ENCODE measurements at places on chromosomes 7 and 10.

DNA sequence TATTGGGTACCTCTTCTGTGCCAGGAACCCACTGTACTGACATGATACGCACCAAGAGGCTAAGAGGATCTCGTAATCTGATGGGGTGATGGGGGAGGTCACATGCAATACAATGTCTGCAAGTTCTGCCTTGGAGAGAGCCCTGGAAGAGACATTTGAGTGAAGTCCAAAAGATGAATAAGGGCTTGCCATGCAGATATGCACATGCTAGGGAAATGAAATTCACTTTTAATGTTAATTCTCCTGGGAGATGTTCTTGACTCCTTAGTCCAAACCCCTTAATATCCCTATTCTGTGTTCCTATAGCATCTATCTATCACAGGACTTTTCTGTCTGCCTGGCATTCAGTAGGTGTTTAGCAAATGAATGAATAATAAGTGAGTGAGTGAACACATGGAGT is 54.0 kb upstream of the GLCCI1 start:
- no peak for DNase-seq

DNA sequence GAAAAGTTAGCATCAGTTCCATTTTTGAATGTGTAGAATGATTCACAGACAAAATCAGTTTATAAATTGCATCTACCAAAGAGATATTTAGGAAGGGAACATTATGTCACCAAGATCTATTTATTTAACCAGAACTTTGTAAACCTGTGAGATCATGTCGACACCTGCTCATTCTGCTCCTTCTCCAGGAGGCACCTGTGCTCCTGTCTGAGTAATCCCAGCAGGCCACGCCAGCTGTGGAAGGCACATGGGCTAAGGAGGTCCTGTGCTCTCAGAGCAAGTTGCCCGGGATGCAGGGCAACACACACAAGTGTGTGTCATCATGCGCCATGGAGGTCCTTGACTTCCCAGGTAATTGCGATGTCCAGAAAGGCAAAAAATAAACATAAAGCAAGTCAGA is 45.5 kb upstream of the ADARB2 start:
- no peak for DNase-seq

DNA sequence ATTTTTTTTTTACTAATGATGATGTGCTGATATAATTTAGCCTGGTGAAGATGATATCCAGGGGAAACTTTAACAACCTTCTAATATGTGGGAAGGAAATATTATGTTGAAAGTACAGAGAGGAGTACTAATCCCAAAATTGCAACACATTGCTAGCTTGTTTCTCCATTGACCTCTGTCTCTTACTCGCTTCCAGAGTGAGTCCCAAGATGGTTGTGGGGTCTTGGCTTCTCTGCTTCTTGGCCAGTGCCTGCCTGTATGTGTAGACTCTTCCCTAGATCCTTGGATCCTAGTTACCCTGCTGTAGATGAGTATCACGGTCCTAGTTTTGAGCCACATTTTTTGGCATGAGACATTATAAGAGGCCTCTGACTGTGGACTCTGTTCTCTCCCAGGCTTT is 17.5 kb downstream of the BMPER start:
- DNase-seq = peak; percentile 38

DNA sequence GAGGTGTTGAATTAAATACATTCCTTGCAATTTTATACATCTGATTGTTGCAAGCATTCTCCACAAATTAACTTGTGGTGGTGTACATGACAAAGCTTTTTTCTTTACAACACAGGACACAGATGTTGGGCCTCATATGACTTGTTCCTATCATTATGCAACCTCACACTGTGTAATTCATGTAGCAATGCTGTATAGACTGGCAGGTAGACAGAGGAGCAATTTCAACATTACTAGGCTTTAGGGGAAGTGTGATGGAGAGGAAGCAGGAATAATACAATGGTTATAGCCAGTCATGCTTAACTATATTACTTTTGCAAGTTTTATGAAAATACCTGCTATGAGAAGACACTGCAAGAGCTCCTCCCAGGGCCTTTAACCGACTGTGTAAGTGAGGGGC is 832.1 kb downstream of the CNTNAP2 start:
- DNase-seq = no peak

- no peak for DNase-seq
These were observed 293.3 kb upstream of the SP4 start for GRCh38 chr7:21134631-21135030.

- peak; percentile 8 for DNase-seq
These were observed 131.8 kb upstream of the UNC5B start for GRCh38 chr10:71080381-71081228.

- DNase-seq = no peak
These were observed 16.0 kb downstream of the CYP3A43 start for GRCh38 chr7:99843808-99844207.

DNA sequence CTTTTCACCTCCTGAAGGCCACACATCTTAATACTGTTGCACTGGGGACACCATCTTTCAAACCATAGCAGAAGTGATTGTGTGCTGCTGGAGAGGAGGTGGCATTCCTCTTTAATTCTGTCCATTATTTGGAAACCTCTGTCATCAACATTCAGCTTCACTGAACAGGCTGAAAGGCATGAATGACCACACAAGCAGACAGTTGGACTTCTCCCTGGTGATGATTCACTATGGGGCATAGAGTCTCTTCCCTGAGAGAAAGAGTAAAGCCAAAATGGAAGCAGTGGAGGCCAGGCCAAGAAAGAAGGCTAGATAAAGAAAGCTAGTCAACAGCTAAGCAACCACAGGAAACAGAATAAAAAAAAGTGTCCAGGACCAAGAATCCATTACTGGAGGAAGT is 113.1 kb upstream of the VSTM2A start:
- no peak for DNase-seq

GRCh38 chr7:48312151-48312550 is 140.9 kb downstream of the ABCA13 start:
- no peak for DNase-seq

DNA sequence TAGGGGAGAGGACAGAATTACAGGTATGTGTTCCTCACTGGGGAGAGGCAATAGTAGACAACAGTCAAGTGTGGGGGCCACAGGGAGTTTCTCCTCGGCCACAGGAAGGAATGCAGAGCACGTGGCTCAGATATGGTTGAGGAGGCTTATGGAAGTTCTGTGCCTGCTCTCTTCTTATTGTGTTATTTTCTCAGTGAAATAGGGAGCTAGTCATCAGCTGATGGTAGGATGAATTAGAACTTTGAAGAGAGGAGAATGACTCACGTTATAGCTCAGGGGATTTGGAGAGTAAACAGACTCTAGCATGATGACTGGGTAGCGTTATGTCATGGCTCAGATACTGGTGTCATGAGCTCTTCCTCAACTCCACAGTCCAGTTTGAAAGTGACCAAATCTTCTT is 308.3 kb upstream of the IGFBP3 start:
- no peak for DNase-seq

DNA sequence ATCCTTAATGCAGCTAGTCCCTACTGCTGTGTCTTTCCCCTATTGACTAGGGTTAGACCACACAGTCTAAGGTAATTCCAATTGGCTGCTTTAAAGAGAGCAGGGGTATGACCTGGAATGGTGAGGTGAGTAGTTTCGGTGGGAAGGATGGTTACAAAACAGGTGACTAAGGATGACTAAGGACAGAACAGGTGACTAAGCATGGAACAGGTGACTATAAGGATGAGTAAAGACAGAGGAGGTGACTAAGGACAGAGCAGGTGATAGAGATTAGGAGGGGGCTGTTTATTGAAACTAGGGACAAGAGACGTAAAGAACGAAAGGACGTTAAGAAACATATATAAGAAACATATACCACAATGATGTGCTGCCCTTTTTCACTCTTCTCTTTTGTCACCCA is 145.1 kb upstream of the TMEM106B start:
- no peak for DNase-seq

DNA sequence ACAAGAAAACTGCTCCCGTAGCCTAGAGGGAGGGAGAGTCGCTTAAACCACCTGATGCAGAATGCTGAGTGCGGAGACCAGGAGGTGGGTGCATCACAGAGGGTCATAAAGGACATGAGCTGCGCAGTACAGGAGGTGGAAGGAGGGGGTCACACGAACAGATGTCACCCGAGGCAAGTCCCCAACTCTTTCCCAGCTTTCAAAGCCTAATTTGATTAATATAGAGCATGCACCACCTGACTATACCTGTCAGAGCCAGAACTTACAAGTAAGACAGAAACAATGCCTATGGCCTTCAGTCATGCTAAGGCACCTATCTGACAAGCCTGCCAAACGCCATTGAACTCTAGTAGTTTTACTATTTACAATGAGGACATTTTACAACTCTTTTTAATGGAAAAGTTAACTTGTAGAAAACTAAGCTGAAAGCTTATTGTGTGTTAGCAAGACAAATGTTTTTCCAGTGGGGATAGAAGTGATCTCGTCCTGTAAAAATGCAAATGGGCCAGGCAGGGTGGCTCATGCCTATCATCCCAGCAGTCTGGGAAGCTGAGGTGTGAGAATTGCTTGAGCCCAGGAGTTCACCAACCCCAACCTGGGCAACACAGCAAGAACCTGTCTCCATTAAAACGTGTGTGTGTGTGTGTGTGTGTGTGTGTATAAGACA is 1.1 kb upstream of the VOPP1 start:
- no peak for DNase-seq

DNA sequence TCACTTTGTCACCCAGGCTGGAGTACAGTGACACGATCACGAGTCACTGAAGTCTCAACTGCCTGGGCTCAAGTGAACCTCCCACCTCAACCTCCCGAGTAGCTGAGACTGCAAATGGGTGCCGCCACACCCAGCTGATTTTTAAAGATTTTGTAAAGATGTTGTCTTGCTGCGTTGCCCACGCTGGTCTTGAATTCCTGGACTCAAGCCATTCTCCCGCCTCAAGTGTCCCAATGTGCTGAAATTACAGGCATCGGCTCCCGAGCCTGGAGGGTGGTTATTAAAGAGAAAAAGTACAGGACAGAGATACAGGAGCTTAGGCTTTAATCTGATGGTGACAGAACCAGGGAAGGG is 55.1 kb downstream of the KCTD7 start:
- no peak for DNase-seq

- DNase-seq = no peak
These were observed 299.8 kb downstream of the ARL4A start for GRCh38 chr7:12987238-12987637.

Measured in left ventricle myocardium superior (tissue), 1 donor.